ENCODE measurements at places on chromosomes 7 and 10. TPM values are rescaled to one million over a fixed set of nuclear protein-coding genes. Genes with fewer than 3 reads are reported as not detected.

GRCh38 chr7:51354434-51354833, 37.8 kb upstream of the COBL start:
- no peak for DNase-seq

- DNase-seq, result no peak
These were observed 106.9 kb upstream of the NPS start for GRCh38 chr10:127442220-127442525.

DNA sequence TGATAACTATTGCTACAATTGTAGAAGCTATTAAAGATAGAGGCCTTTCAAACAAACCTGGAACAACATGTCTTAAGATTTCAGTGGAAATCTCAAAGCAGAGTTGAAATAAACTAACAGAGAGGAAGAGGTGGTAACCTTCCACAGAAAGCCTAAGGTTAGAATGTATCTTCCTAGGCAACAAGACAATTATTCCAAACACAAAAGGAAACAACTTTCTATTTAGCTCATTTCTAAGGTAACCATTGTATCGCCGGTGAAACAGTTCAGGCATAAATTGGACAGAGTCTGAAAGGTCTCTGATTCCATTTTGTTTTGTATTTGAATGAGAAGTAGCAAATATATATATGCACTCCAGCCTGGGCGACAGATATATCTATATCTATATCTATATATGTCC, 30.7 kb upstream of the HYCC1 start:
- no peak for DNase-seq

GRCh38 chr7:5065107-5065407, 19.4 kb downstream of the RBAK start:
- DNase-seq, result no peak

GRCh38 chr10:112525200-112525599, 78.2 kb downstream of the VTI1A start:
- DNase-seq, result no peak

CABCOCO1 gene
- total RNA-seq, result not detected
